Nucleus accumbens (tissue), 56 donors: ENCODE measurements at places on chromosomes 5 and 9.

GRCh38 chr5:149731617-149732323 is 1.7 kb downstream of the PPARGC1B start:
- peak; percentile 31 for DNase-seq

DNA sequence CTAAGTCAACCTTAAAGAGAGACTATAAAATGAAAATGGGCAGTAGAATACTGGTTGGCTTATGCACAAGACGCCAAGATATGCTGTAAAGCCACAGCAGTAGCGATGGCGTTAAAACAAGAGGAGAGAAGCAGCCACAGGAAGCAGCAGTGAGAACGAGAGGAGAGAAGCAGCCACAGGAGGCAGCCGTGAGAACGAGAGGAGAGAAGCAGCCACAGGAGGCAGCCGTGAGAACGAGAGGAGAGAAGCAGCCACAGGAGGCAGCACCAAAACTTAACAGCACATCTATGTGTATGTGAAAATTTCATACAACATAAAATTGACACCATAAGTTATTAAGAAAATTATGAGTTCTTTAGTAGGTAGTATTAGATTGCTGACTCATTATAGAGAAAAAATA is 2318.6 kb upstream of the ACO1 start:
- DNase-seq: no peak

GRCh38 chr5:73405691-73406090 is 42.9 kb downstream of the FOXD1 start:
- no peak for DNase-seq

GRCh38 chr5:163548649-163549048 is 43.2 kb downstream of the MAT2B start:
- DNase-seq: no peak

GRCh38 chr5:8366266-8366665 is 497.3 kb downstream of the MTRR start:
- no peak for DNase-seq

GRCh38 chr9:126860757-126861466 is 473 bp downstream of the ZBTB34 start:
- DNase-seq: no peak

DNA sequence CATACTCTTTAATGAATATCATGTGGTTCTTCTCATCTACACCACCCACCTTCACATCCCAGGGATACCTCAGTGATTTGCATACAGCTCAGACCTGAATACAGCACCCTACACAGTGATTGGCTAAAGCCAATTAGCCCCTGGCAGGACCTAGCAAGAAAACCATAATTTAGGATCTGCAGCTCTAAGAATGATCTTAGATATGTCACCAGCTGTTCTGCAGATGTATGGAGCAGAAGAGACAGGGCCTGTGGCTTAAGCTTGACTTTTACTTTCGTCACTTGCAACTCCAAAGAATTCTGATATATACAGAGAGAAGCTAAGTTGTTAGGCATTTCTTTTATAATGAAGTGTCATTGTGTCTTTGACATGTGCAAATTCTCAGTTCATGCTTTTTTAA is 483.2 kb upstream of the C9orf72 start:
- no peak for DNase-seq

GRCh38 chr5:124124711-124125229 is 612.8 kb downstream of the CSNK1G3 start:
- no peak for DNase-seq

- DNase-seq: no peak
These were observed 26.2 kb downstream of the OSMR start for GRCh38 chr5:38871790-38872551.

- no peak for DNase-seq
These were observed 94.9 kb downstream of the BASP1 start for GRCh38 chr5:17312358-17312757.

DNA sequence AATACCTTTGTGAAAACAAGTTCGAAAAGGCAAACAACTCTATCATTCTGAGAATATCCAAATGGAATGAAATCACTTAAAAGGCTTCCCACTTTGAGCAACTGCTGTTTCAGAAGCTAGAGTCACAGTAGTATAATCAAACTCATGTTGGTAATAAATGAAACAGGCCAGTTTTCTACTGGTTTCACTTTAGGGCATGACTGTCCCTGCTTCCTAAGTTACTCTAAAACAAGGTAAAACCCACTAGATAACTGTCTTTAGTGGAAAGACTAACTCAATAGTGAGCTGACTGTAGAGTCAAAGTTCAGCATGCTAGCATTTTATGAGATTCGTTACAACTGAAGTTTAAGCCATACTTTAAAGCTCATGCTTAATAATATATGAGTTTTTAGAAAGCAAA is 6.0 kb downstream of the CDC26 start:
- DNase-seq: no peak

GRCh38 chr5:11268891-11269290 is 507.9 kb upstream of the DAP start:
- no peak for DNase-seq

DNA sequence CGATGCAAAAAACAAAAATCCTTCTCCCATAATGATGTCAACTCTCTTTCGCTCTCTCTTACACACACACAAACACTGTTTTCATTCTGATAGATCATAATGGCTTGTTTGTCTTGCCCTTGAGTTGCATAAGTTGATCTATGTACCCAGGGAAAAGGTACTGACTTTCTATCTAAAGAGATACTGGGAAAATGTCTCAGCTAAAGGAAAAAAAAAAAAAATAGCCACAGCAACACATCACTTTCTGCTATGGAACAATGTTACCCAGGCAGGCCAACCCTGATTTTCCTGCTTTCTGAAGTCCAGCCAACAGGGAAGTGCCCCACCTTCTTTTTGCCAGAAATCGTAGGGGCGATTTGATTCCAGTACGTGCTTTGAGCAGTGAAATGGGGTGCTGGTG is 212.6 kb upstream of the ACTBL2 start:
- DNase-seq: no peak

GRCh38 chr5:179054036-179054785 is 6.0 kb upstream of the ZNF354C start:
- no peak for DNase-seq

DNA sequence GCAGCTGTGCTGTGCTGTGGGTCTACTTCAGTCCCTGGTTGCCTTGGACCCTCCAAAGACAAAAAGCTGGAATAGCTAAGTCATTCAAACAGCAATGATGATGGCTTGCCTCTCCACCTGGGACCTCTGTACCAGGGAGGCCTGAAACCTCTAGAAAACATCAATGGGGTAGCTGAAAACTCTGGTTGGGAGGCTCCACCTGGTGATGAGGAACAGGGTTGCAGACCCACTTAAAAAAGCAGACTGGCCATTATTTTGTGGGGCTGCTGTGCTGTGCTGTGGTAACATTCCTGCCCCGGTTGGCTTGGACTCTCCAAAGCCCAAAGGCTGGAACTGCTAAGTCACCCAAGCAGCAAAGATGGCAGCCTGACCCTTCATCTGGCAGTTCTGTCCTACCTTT is 839.3 kb upstream of the ARRDC3 start:
- DNase-seq: no peak

DNA sequence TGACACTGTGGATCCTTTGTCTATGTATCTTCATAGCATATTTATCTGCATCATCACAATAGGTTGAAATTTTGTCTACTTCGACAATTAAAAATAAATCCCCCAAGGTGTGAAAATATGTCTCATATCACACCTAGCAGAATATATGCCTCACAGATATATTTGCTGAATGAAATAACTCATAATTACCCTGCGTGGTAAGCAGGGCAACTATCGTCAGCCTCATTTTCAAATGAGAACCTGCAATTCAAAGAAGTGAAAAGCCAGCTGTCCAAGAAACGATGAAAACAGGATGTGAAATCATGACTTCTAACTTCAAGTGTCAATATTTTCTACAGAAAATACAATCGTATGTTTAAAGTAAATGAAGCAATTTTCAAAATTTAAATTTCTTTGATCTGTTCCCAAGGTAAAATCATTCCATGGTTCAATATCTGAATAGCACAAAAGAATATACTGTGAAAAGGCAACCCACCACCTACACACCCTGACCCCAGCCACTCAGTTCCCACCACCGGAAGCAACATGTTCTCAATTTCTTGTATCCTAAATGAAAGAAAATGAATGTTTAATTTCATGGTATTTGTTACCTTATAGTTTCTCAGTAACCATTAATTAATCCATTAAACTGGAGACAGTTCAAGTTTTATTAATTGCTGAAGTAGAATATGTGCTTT is 57.1 kb downstream of the TBCA start:
- DNase-seq: no peak

GRCh38 chr5:135493406-135494180 is 41.4 kb upstream of the TIFAB start:
- no peak for DNase-seq

DNA sequence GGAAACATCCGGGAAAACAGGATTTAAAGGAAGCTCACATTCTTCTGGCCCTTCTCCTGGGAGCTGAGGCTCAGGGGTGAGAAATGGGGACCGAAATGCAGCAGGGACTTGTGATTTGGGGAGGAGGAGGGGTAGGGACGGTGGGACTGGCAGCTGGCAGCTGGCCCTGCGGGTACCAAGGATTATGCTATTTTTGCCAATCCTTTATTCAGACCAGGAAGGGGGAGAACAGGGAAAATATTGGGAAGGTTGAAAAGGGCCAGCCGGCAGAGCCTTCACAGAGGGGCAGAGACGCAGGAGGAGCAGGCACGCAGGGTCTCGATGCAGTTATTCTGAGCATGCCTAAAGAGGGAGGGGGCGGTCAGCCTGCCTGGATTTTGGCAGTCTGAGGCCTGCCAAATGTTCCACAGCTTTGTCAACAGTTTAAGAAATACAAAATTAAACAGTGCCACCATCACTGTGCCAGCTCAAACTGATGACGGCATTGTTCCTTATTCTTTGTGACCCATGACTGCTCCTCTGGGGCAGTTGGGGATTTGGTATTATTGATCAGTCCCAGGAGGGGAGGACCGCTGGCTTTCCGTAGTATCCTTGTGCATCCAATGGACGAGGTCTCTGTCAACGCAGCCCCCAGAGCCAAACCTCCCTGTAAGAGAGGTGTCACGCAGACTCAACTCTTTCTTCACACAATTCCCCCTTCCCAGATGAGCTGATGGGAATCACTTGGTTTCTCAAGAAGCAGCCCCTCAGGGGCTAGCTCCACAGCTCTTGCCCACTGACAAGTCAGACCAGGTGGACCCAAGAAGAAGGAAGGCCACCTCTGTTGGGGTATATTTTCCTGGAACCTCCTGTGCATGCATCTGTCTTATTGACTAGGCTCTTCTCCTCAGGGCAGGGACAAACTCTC is 553.3 kb downstream of the BNC2 start:
- DNase-seq: no peak

DNA sequence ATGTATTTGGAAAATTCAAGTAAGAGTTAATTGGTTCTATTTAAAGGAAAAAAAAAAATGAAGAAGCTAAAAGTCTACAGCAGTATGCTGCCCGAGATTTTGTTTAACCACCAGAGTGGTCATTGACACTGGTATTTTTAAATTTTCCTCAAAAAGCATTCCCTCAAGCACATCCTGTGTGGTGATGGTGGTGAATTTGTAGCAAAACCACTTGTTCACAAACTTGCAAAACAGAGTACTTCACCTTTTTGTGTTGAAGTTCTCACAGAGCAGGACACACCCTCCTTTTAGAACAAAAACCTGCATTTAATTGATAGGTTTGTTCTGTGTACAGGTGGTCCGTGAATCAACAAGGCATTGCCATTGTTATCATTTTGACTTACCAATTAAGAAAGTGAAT is 374.2 kb downstream of the EFNA5 start:
- DNase-seq: no peak

- no peak for DNase-seq
These were observed 34.1 kb downstream of the PTCH1 start for GRCh38 chr9:95482621-95483020.

GRCh38 chr5:31346896-31347551 is 153.5 kb downstream of the CDH6 start:
- no peak for DNase-seq

- no peak for DNase-seq
These were observed 73.7 kb upstream of the MTAP start for GRCh38 chr9:21728781-21729180.

DNA sequence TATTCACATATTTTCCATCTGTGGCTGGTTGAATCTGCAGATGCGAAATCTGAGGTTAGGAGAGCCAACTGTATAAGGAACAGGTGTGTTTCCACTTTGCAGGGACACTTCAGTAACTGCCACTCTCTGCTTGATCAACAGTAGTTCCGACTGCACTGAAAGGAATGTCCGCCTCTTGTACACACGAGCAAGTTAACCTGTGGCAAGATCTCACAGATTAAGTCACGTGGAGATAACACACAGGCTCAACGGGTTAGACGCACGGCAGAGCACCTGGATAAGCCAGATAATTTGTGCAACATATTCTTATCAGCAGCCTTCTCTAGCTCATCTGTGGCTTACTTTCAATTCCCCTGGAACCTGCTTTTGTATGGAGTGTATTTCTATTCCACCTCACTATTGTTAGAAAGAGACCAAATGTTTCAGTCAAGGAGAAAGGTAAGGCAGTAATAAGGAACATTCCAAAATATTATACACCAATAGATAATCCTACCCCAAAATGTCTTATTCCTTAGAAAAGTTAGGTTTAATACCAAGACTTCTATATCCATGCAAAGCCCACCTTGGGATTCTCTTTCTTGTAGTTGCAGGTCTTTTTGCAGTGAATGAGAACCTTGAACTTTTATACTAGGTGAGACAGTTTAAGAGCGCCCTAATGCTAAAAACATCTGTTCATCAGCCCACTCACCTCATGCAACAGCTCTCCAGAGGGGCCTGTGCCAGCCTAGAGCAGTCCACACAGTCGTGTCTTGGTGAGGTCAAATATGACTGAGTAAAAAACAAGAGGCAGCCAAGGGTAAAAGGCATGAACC is 6.5 kb upstream of the C9 start:
- no peak for DNase-seq

DNA sequence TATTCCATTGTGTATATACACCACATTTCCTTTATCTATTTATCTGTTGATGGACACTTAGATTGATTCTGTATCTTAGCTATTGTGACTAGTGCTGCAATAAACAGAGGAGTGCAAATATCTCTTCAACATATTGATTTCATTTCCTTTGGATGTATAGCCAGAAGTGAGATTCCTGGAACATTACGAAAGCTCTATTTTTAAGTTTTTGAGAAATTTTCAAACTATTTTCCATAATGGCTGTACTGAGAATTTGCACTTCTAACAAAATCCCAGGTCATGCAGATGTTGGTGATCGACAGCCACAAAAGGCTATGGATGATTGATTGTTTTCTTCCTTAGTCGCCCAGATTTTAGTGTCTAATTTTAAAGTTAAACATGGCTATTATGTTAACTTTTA is 132.7 kb upstream of the MTAP start:
- no peak for DNase-seq

GRCh38 chr5:19615661-19616060 is 372.3 kb downstream of the CDH18 start:
- DNase-seq: no peak

GRCh38 chr5:96008987-96009647 is 47.5 kb upstream of the ELL2 start:
- DNase-seq: no peak

- DNase-seq: no peak
These were observed 4.5 kb downstream of the PRELID2 start for GRCh38 chr5:145830594-145830993.

- DNase-seq: no peak
These were observed 113.0 kb downstream of the WNK2 start for GRCh38 chr9:93296889-93297480.

- no peak for DNase-seq
These were observed 85.9 kb downstream of the GALNT10 start for GRCh38 chr5:154276261-154276972.
